Activated CD8-positive, alpha-beta memory T cell treated with anti-CD3 and anti-CD28 coated beads for 1 hour (primary cell): ENCODE measurements at places on chromosomes 3 and 15.

GRCh38 chr15:58146749-58147148 lies 8.6 kb downstream of the AQP9 start:
- no peak for DNase-seq

GRCh38 chr15:57477736-57478522 lies 101.6 kb downstream of the CGNL1 start:
- no peak for DNase-seq

DNA sequence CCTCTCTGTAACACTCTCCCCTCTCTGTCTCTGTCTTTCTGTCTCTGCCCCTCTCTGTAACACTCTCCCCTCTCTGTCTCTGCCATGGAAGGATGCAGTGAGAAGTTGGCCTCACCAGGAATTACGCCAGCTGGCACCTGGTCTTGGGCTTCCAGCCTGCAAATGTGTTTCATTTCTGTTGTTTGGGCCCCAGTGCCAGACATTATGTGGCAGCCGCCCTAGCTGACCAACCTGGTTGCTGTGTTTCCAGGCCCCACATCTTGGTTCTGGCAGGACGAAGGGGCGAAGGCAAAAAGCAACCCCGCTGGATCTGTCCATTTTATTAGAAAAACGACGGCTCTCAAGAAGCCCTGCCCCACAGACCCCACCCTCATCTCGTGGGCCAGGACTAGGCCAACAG lies 5.2 kb upstream of the ZXDC start:
- no peak for DNase-seq

GRCh38 chr3:1661839-1662238 lies 436.8 kb upstream of the CNTN4 start:
- no peak for DNase-seq

GRCh38 chr3:141894524-141895176 lies 18.2 kb downstream of the ATP1B3 start:
- no peak for DNase-seq

DNA sequence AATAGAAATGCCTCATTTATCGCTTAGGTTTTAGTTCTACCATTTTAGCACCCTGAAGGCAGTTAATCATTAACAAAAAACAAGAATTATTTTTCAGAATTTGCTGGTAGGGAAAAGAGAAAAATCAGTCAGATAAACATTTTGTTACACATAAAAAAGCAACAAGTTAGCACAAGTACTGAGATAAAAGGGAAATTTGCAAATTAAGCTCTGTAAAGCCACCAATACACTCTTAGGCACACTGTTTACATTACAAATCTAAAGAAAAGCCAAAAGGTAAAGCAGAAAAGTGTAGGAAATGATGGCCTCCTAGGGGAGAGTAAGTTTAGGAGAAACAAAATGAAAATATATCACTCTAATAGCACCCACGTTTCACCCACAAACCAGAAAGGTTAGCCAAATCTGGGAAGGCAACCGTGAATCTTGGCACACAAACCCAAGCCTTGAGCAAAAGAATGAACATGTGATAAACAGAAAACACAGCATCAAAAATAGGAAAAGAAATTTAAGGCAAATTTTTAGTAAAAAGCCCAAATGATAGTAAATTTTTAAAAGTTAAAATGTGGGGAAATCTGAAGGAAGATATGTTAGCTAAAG lies 1.6 kb upstream of the SATB1 start:
- DNase-seq = no peak

- no peak for DNase-seq
Observed at GRCh38 chr3:77079988-77080610, 40.2 kb downstream of the ROBO2 start.

GRCh38 chr15:77168616-77169015 lies 97.7 kb upstream of the TSPAN3 start:
- no peak for DNase-seq

DNA sequence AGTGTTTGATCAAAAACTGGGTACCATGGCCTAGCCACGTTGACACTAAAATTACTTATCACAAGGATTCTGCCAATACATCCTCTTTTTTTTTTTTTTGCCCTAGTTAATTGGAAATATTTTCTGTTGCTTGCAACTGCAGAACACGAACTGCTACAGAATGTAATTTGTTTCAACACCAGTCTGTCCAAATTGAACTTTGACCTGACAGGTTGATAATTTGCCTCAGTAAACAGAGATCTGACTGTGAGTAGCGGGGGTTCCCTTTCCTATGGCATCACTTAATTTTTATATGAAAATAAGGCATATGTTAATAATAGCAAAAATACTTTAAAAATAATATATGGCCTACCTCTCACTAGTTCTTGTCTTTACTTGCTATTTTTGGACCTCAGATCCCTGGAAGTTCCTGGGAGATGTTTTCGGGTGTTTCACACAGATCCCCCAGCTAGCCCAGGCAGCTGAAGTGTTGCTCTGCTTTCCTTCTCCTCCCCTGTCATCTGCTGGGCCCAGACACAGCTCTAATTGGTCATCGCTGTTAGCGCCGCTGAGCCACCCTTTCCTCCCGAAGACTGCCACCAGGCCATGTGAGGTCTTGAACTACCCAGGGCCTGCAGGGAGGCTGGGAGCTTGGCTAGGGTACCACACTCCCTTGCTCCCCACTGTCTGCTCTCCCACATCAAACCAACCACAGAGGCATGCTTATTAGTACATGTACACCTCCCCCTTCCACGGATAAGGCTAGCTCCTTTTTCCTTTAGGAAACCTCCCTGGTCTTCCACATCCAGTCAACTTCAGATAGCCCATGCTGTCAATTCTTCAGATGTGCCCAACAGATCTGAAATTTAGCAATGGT lies 89.8 kb upstream of the RNF7 start:
- DNase-seq = no peak

DNA sequence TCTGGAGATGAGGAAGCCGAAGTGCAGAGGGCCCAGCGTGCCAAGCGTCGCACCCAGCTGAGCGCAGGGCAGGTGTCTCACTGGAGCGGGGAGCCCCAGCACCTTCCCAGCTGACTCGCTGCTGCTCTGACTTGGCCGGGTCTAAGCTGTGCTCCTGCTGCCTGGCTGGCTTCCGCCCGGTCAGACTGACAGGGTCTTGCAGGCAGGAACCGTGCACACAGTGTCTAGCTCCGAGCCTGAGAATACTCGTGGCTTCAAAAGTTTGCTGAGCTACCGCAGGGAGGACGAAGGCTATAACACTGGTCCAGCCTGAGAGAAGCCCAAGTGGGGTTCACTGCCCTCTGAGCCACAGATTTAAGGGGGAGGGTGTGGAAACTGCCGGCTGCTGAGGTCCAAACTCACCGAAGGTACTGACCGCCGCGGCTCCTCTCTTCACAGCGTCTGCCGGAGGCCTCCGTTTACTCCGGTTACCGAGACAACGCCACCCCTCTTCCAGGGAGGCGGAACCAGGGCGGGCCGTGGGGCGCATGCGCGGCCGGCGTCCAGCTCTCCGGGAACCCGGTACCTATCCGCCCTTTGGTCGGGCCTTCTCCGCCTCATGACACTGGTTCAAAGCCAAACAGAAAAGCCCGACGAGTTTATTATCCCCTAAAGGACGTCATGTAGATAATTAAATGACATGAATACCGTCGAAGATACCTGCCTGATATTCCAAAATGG lies at the start of gene CFAP44:
CFAP44 (minus strand) TSS at position 443 of the 720 bp plus-strand sequence. CDS start 7,829 bp downstream, outside the sequence.
- peak; percentile 43 for DNase-seq

- no peak for DNase-seq
Observed at GRCh38 chr3:30538791-30539190, 67.6 kb upstream of the TGFBR2 start.
